ENCODE measurements at places on chromosomes 5 and 9.

GRCh38 chr5:158992037-158992740 lies 107.5 kb downstream of the EBF1 start:
- H3K4me3 ChIP-seq, result no peak overlapping the region
- H3K36me3 ChIP-seq, result no peaks in the 10 kb centered on the region
- no peaks in the 10 kb centered on the region for H3K4me1 ChIP-seq
- DNase-seq, result no peak

- peaks cover 2% of the 10 kb centered on the region for H3K36me3 ChIP-seq
- H3K4me3 ChIP-seq, result no peak overlapping the region
- H3K27ac ChIP-seq, result peak overlapping the region; percentile 9
- H3K27me3 ChIP-seq, result peaks cover 11% of the 10 kb centered on the region
These were observed 12.2 kb downstream of the SLC35A4 start for GRCh38 chr5:140576776-140577201.

DNA sequence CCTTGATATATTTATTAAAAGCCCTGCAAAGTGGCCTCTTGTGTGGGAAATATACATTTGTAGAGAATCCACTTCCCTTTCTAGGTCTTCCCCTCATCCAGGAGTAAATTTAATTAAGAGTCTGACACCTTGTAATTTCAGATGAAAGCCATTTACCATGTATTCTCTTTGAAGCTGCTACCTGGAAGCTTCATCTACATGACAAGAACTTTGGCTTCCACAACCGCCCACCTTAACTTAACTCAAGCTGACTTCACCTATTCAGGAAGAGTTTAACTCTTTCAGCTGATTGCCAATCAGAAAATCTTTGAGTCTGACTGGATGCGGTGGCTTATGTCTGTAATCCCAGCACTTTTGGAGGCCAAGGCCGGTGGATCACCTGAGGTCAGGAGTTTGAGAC lies 899.9 kb downstream of the TAF11L14 start:
- H3K27me3 ChIP-seq, result no peaks in the 10 kb centered on the region
- H3K4me3 ChIP-seq, result no peak overlapping the region
- no peak overlapping the region for H3K27ac ChIP-seq
- H3K4me1 ChIP-seq, result no peaks in the 10 kb centered on the region
- H3K36me3 ChIP-seq, result no peaks in the 10 kb centered on the region
- no peak for DNase-seq

- H3K27me3 ChIP-seq, result peaks cover 15% of the 10 kb centered on the region
- H3K27ac ChIP-seq, result no peak overlapping the region
- DNase-seq, result no peak
- no peaks in the 10 kb centered on the region for H3K4me1 ChIP-seq
- no peak overlapping the region for H3K4me3 ChIP-seq
These were observed 46.6 kb upstream of the PCA3 start for GRCh38 chr9:76717613-76718012.

- no peak overlapping the region for H3K4me3 ChIP-seq
- H3K4me1 ChIP-seq, result peaks cover 4% of the 10 kb centered on the region
- H3K27ac ChIP-seq, result no peak overlapping the region
- DNase-seq, result no peak
These were observed 12.3 kb downstream of the MVB12B start for GRCh38 chr9:126338945-126339344.

- no peaks in the 10 kb centered on the region for H3K4me1 ChIP-seq
- no peak for DNase-seq
- H3K36me3 ChIP-seq, result no peaks in the 10 kb centered on the region
- no peaks in the 10 kb centered on the region for H3K27me3 ChIP-seq
- no peak overlapping the region for H3K27ac ChIP-seq
- H3K4me3 ChIP-seq, result no peak overlapping the region
These were observed 321.5 kb downstream of the NFIB start for GRCh38 chr9:13992138-13993088.

DNA sequence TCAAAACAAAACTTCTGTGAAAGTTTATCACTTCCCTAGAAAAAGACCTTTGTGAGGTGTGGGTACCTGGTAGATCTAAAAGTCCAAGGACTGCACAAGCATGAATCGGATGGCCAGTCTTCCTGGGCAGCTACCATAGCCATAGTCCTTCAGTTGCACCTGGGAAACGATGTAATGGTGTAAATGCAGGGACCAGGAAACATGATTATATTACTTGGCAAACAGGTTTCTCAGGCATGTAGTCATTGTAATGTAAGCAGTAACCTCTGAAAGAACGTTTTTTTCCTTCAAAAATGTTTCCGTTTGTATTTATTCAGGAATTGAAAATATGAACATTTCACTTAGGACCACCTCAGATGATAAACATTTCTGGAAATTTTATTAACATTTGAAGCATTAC lies 433.4 kb downstream of the DTWD2 start:
- no peaks in the 10 kb centered on the region for H3K36me3 ChIP-seq
- no peak overlapping the region for H3K4me3 ChIP-seq
- DNase-seq, result no peak
- no peaks in the 10 kb centered on the region for H3K27me3 ChIP-seq
- H3K4me1 ChIP-seq, result no peaks in the 10 kb centered on the region

GRCh38 chr5:52760695-52761366 lies 26.9 kb upstream of the ITGA1 start:
- no peak for DNase-seq
- H3K36me3 ChIP-seq, result peaks cover 2% of the 10 kb centered on the region
- no peaks in the 10 kb centered on the region for H3K4me1 ChIP-seq
- H3K27me3 ChIP-seq, result no peaks in the 10 kb centered on the region

DNA sequence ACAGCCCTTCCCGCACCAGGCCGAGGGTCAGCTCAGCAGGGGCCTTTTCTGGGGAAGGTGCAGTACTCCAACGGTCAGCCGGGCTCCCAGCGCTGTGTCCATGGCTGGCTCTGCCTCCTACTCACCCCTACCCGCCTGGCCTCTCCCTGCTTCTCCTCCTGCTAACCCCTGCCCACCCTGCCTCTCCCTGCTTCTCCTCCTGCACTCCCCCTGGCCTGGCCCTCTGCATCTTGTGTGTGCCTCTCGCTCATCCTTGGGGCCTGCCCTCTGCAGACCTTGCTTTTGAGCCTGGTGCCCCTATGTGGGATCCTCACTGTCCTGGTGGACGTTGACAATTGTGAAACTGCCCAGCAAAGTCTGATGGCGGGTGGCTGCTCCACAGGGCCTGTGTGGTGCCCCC lies 274.6 kb upstream of the IRX2 start:
- no peaks in the 10 kb centered on the region for H3K36me3 ChIP-seq
- no peak for DNase-seq
- no peak overlapping the region for H3K27ac ChIP-seq
- H3K4me3 ChIP-seq, result no peak overlapping the region
- H3K4me1 ChIP-seq, result no peaks in the 10 kb centered on the region
- no peaks in the 10 kb centered on the region for H3K27me3 ChIP-seq

GRCh38 chr5:54985301-54986268 lies at the start of gene ESM1:
TSS of gene ESM1 (minus strand) at chr5:54985593. CDS start at chr5:54985517, 76 bp downstream.
- H3K4me1 ChIP-seq, result peaks cover 63% of the 10 kb centered on the region
- peak within 1 kb of the TSS; percentile 2 for H3K27ac ChIP-seq
- H3K27me3 ChIP-seq, result peaks cover 31% of the 10 kb centered on the region
- H3K36me3 ChIP-seq, result peaks cover 12% of the 10 kb centered on the region

- no peak overlapping the region for H3K4me3 ChIP-seq
- H3K36me3 ChIP-seq, result no peaks in the 10 kb centered on the region
- DNase-seq, result no peak
- no peak overlapping the region for H3K27ac ChIP-seq
- H3K27me3 ChIP-seq, result no peaks in the 10 kb centered on the region
- no peaks in the 10 kb centered on the region for H3K4me1 ChIP-seq
These were observed 497.7 kb upstream of the WWC1 start for GRCh38 chr5:167793700-167794099.

DNA sequence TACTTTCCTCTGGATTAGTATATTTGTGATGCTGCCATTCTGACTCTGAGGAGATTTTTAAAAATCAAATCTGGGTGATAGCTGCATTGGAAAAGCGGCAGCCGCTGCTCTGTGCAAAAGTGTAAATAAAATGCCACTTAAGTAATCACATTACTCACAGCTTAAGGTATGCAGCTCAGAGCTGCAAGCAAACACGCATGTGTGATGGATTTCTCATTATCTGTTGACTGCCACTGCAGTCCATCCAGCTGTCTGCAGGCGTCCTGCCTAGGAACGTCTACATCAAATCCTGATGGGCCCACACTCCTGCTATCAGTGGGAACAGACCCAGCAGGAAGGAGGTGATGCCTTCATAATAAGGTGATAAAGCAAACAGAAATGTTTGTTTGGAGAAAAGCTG lies 216.9 kb downstream of the SPOCK1 start:
- no peak for DNase-seq
- no peaks in the 10 kb centered on the region for H3K4me1 ChIP-seq
- H3K27ac ChIP-seq, result no peak overlapping the region
- no peaks in the 10 kb centered on the region for H3K36me3 ChIP-seq

DNA sequence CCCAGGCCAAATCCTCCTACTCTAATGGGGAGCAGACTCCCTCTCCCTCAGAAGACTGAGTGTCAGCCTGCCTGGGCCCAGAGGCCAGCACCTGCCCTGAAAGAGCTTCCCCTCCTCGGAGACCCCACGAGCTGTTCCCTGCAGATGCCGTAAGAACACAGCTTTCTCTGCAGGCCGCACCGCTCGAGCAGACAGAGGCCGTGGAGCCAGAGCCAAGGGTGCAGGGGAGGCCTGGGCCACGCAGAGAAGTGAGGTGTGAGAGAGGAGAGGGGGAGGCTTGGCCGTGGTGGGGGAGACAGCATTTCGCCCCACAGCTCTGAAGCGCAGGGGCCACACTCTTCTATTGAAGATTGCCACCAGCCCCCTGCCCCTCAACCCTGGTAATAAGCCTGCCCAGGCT lies 62.8 kb upstream of the GARNL3 start:
- H3K4me3 ChIP-seq, result no peak overlapping the region
- no peak overlapping the region for H3K27ac ChIP-seq
- DNase-seq, result no peak
- peaks cover 6% of the 10 kb centered on the region for H3K4me1 ChIP-seq
- peaks cover 1% of the 10 kb centered on the region for H3K27me3 ChIP-seq

Data from activated CD4-positive, alpha-beta T cell treated with anti-CD3 and anti-CD28 coated beads, Interleukin-2, amount 10 ng/mL, durations not matched to agents 7 days and 5 days (primary cell).